ENCODE measurements at places on chromosomes 6 and 20.

DNA sequence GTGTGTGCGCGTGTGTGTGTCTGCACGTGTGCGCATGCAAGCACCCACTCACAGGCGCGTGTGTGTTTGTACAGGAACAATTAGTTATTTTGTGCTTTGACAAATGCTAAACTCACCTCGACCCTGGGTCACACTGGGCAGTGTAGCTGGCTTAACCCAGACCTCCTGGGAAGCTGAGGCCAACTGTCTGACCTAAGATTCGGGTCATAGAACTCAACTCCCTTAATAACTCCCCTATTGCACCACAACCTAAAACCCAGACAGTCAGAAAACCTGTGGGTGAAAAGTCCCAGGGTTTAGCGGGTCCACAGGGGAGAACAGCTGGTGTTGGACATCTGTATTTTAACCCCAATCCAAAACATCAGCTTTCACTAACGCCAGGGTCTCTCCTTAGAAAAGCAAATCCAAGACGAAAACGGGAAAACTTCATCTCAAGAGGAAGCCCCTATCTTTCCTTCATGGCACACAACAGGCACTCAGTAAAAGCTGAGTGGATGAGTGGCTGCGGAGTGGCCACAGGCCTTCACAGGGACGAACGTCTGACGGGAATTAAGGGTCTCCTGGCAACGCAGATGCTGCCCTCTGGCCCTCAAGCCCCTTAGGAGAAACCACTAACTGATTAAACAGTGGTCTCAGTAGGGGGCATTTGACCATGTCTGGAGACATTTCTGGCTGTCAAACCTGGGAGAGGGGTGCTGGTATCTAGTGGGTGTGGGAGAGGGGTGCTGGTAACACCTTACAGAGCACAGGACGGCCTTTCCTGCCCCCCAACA is 4.5 kb downstream of the PMEPA1 start:
- DNase-seq: no peak

DNA sequence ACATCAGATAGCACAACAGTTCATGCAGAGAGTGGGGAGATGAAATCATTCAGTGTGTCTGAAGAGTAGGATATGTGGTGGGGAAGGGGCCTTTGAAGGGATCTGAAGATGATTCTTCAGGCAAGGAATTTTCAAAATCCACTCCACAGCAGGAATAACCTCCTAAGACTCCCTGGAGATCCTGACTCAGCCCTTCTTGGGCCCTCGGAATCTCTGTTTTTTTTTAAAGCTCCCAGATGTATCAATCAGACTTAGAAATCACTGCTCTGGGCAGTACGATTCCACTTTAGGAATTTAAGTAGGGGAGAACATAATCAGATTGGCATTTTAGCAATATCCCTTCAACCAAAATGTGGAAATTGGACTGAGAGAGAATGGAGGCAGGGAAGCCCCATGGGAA is 55.5 kb downstream of the RIOK1 start:
- no peak for DNase-seq

GRCh38 chr6:44119704-44120262 is 7.5 kb downstream of the MRPL14 start:
- DNase-seq: no peak

GRCh38 chr6:136772685-136773472 is 19.4 kb downstream of the MAP3K5 start:
- DNase-seq: no peak

GRCh38 chr6:27839626-27840475 is 72.3 kb downstream of the OR2B2 start:
- DNase-seq: no peak

DNA sequence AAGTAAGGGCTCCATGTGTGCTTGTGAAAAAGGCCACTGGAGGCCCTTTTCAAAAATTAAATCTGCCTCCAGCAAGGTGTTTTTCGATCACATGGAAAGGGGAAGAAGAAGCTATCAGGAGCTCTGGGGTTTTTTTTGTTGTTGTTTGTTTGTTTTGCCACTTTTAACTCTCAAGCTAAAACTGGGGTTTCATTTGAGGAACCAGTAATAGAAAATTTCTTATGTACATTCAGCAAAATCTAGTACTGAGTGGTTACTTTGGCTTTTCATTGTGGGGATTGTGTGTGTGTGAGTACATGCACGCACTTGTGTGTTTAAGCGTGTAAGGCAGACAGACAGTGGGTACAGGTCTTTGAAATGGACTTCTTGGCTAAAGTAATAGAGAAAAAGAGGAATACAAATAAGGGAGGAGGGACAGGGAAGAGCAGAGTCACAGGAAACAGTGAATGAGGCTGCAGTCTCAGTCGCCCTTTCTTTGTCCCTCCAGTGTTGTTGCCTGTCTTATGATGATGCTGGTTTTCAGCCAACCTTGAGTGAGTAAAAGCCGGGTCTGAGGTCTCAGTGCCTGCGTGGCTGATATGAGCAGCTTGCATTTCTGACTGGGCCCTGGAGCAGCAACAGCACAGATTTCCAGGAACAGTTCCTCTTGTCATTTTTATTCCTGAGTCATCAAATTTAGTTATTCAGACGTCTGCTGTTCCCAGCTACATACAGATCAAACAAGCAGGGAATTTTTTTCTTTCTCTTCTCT is 26.2 kb downstream of the SLC16A10 start:
- DNase-seq: no peak

DNA sequence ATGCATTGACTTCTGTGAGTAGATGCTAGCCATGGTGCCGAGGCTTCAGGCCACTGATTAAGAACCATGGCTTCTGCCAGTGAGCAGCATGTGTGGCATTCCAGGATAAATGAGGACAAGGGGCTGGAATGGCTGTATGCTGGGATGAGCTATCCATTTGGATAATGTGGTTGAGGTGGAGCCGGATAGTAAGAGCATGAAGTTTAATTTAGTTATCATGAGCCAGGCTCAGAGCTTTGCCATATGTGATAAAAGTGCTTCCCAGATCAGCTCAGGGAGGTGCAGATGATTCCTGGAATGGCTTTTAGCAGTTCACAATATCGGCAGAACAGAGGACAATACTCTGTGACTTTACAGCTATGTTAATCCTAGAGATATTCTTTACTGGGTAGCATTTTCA is 34.6 kb upstream of the RNF8 start:
- DNase-seq: no peak

DNA sequence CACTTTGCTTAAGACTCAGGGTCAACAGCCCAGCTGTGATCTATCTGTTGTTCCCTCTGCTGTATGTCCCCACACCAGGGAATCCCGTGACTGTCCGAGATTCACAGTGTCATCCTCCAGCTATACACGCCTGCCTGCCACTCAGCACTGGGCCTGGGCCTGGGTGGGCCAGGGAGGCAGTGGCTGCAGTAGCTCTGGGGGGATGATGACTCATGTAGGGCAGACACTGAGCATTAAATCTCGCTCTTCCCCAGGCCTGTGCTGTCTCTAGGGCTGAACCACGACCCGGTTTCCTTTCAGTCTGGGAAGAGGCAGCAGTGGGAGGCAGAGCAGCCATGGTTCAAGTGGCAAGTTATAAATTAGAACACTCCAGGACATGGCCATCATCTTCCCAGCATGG is 173.9 kb downstream of the LRFN2 start:
- DNase-seq: no peak

GRCh38 chr6:35425284-35425683 is 26.9 kb upstream of the FANCE start:
- no peak for DNase-seq

- DNase-seq: no peak
Observed at GRCh38 chr20:48635361-48635760, 192.4 kb downstream of the PREX1 start.

DNA sequence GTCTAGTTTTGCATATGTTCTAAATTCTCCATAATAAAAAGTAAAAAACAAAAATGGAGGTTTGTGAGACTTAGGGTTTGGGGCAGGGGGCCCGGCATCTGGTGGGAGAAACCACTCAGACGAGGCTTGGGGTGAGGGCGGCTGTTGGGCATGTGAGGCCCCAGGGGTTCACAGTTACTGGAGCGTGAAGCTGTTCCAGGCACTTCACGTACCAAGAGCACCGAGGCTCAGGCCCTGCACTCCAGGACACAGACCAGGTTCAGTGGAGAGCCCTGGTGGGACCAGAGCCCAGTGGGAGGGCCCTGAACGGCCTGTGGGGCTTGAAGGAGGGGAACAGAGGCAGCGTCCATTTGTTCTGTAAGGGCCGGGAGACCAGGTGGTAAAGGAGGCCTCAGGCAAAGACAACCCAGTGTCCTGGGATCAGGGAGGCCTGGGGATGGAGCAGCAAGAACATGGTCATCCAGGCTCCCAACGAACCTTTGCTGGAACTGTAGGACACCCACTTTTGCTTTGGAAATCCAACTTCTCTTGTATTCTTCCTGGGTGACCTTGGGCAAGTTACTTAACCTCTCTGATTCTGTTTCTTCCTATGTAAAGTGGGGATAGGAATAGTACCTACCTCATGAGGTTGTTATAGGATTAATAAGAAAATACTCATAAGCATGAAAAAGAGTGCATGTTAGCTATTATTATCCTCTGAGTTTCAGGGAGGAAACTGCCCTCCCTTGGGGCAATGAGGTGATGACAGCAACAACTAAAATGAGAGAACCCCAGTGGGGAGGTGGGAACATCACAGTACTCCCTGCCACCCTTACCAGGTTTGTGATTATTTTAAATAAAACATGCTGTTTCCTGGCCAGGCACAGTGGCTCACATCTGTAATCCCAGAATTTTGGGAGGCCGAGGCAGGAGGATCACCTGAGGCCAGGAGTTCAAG is 1.1 kb upstream of the FGD2 start:
- DNase-seq: no peak

DNA sequence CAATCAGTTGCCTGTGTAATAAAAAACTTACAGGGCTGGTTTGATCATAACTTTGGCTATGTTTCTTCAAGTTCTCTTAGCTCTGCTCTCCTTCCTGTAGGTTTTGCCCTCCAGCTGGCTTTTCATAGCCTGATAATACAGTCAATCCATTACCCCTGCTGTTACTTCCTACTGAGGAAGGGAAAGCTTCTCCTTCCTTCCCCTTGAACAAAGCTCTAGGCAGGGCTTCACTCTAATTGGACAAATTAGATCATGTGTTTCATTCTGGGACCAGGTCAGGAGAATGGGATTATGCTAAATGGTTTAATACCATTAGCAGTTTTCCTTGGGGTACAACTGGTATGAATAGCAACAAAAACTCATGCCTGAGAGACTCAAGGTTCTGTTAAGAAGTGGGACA is 106.8 kb upstream of the MCHR2 start:
- no peak for DNase-seq

DNA sequence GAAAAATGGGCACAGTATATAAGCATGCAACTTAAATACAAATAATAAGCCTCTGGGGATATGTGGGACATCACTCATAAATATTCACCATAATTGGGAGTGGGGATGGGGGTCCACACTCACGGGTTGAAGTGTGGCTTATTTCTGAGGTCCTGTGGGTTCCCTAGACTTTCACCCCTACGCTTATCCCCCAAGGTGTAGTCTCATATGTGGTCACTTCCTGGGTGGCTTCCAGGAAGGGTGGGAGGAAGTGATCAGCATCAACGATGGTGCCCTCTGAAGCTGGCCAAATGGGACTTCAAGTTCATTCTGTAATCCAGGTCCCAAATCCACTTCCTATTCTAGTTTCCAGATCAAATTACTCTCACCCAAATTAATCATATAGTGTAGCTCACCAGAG is 59.5 kb downstream of the GNAS start:
- DNase-seq: no peak

Measured in Jurkat, Clone E6-1 (cell line).